Type B pancreatic cell (in vitro differentiated cells): ENCODE measurements at places on chromosomes 7 and 10.

GRCh38 chr10:35058134-35058533 lies 32.0 kb downstream of the CUL2 start:
- H3K27me3 ChIP-seq = no peaks in the 10 kb centered on the region
- H3K4me1 ChIP-seq = no peaks in the 10 kb centered on the region
- H3K36me3 ChIP-seq = peaks cover 23% of the 10 kb centered on the region
- no peak overlapping the region for H3K4me3 ChIP-seq
- no peak overlapping the region for H3K27ac ChIP-seq
- DNase-seq = no peak

DNA sequence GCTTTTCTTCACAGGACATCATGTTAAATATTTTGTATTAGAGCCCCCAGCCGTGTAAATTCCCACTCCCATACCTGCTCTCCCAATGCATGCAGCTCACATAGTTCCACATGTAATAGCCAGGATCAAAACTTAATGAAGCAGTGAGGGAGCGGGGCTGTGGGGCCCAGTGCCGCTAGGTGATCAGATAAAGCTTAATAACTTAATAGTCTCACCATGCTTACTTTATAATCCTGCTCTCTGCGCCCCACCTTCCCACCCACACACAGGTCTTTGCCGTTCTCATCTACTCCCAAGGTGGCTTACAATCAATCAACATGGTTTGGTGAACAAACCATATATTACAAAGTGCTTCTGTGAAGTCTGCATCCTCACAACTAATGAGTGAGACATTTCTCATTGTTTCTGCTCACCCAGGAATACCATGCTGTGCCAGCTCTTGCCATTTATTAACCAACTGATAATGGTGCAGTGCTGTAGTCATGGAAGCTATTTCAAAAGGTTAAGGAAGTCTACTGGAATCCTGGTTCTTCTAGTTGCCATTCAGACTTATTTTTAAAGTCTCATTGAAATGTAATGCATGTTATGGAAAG lies 156.4 kb downstream of the CTTNBP2 start:
- DNase-seq = no peak
- no peaks in the 10 kb centered on the region for H3K27me3 ChIP-seq
- H3K4me1 ChIP-seq = peaks cover 33% of the 10 kb centered on the region
- H3K36me3 ChIP-seq = peaks cover 43% of the 10 kb centered on the region

GRCh38 chr10:33461295-33461640 lies 126.8 kb upstream of the NRP1 start:
- peaks cover 7% of the 10 kb centered on the region for H3K4me1 ChIP-seq
- no peaks in the 10 kb centered on the region for H3K36me3 ChIP-seq
- H3K4me3 ChIP-seq = no peak overlapping the region
- DNase-seq = no peak
- no peaks in the 10 kb centered on the region for H3K27me3 ChIP-seq

DNA sequence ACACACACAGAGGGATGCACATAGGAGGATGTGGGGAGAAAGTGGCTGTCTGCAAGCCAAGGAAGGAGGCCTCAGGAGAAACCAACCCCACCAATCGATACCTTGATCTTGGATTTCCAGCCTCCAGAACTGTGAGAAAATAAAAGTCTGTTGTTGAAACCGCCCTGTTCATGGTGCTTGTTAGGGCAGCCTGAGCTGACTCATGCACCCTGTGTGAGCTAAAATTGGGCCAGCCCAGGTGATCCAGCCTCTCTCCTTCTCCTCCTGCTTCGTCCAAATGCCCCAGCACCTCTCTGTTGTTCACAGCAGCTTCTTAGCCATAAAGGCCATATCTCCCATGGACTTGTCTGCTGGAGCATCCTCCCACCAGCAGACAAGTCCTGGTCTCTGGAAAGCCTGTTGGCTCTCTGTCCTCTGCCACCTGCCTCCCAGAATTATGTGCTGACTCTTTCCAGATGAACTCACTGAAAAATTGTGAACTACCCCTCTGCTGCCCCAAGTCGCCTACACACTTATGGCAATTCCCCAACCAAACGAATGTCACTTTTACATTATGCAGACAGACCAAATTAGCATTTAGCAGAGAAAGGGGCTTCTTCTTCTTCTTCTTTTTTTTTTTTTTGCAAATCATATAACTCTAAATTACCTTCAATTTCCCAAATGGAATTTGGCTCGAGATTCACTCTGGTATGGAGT lies 30.2 kb upstream of the CARD11 start:
- no peak overlapping the region for H3K4me3 ChIP-seq
- H3K27me3 ChIP-seq = peaks cover 15% of the 10 kb centered on the region
- H3K27ac ChIP-seq = no peak overlapping the region
- DNase-seq = no peak

GRCh38 chr7:50640779-50641178 lies 75.6 kb upstream of the DDC start:
- DNase-seq = no peak
- no peaks in the 10 kb centered on the region for H3K27me3 ChIP-seq
- no peak overlapping the region for H3K27ac ChIP-seq
- H3K4me3 ChIP-seq = no peak overlapping the region
- H3K4me1 ChIP-seq = peaks cover 11% of the 10 kb centered on the region

DNA sequence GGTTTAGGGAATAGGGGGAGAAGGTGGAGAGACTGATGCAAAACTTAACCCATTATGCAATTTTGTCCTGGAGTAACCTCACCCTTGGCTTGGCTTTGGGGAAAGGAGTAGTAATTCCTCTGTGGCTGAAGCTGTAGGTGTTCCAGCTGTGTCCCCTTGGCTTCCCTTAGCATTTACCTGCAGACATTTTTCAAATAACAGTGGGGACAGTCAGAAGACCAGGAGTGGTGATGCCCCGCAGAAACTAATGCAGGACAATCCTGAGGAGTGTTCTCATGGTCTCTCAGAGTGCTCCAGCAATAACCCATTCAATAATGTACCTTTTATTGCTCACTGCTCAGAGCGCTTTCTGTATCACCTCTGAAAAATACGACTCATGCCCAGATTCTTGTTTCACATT lies 282.1 kb downstream of the ZEB1 start:
- no peak overlapping the region for H3K27ac ChIP-seq
- H3K27me3 ChIP-seq = peaks cover 12% of the 10 kb centered on the region
- no peak overlapping the region for H3K4me3 ChIP-seq
- H3K36me3 ChIP-seq = no peaks in the 10 kb centered on the region
- no peak for DNase-seq
- H3K4me1 ChIP-seq = peaks cover 5% of the 10 kb centered on the region

DNA sequence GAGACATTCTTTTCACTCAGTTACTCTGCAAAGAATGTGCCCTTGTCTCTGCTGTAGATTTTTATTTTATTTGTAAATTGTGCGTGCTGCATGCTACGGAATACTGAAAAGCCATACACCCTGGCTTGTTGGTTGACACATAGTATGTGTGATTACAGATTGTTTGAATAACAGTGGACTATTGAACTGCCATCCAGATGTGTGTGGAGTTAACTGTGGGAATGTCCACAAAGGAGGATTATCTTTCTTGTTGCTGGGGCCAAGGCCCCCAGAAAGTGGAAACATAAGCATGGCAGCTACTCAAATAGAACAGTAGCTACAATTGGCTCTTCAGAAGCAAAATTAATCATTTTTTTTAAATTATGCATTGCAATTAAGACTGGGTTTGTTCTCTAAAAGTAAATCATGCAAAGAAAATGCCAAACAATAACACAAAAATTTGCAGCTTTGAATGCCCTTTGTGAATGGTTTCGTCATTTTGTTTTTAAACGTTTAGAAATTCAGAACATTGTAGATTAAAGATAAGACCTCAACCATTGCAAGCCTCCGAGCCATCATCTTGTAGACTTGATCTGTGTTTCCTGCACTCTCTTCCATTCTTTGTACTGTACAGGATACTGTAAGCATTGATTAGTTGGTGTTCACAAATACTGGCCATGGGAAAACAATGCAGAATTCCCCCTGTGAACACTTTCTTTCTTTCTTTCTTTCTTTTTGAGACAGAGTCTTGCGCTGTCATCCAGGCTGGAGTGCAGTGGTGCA lies 210.3 kb upstream of the TCF7L2 start:
- no peak overlapping the region for H3K4me3 ChIP-seq
- no peak overlapping the region for H3K27ac ChIP-seq
- H3K36me3 ChIP-seq = peaks cover 2% of the 10 kb centered on the region
- DNase-seq = no peak
- H3K4me1 ChIP-seq = peaks cover 48% of the 10 kb centered on the region
- no peaks in the 10 kb centered on the region for H3K27me3 ChIP-seq

DNA sequence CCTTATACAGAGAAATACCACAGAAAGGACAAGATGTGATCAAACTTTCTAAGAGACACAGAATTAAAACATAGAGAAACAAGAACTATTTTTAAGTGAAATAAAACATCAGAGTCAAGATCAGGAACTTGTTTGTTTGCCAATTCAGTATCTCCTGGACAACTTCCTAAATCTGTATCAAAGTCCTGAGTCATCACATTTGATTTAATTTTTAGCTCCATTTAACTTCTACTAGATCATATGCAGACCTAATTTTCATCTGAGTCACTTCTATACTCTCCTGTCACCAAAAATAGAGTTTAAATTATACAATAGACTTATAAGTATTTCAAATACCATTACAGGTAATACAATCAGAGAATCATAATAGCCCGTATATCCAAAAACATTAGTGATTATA lies 268.1 kb downstream of the PRKG1 start:
- H3K27me3 ChIP-seq = no peaks in the 10 kb centered on the region
- no peak overlapping the region for H3K4me3 ChIP-seq
- H3K27ac ChIP-seq = no peak overlapping the region
- H3K36me3 ChIP-seq = no peaks in the 10 kb centered on the region

- H3K27me3 ChIP-seq = no peaks in the 10 kb centered on the region
- H3K36me3 ChIP-seq = no peaks in the 10 kb centered on the region
- DNase-seq = no peak
Measured at GRCh38 chr7:111138586-111138985, 47.7 kb downstream of the LRRN3 start.

DNA sequence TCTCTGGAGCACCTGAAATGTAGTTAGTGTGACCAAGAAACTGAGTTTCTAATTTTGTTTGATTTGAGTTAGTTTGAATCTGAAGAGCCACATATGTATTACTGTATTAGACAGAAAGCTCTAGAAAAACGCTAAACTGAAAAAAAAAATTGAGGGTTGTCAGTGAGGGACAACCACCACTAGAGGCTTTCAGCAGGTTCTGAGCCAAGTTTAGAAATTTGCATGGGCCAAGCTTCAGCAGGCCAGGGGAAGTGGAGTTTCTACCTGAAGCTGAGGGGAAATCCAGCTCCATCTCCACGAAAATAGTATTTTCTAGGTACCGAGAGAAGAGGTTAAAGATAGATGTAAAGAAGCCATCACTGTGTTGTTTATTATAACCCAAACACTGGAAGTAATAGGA lies 77.9 kb upstream of the PLXNA4 start:
- H3K4me3 ChIP-seq = no peak overlapping the region
- no peaks in the 10 kb centered on the region for H3K36me3 ChIP-seq
- peaks cover 23% of the 10 kb centered on the region for H3K27me3 ChIP-seq
- peaks cover 10% of the 10 kb centered on the region for H3K4me1 ChIP-seq
- no peak for DNase-seq
- no peak overlapping the region for H3K27ac ChIP-seq

DNA sequence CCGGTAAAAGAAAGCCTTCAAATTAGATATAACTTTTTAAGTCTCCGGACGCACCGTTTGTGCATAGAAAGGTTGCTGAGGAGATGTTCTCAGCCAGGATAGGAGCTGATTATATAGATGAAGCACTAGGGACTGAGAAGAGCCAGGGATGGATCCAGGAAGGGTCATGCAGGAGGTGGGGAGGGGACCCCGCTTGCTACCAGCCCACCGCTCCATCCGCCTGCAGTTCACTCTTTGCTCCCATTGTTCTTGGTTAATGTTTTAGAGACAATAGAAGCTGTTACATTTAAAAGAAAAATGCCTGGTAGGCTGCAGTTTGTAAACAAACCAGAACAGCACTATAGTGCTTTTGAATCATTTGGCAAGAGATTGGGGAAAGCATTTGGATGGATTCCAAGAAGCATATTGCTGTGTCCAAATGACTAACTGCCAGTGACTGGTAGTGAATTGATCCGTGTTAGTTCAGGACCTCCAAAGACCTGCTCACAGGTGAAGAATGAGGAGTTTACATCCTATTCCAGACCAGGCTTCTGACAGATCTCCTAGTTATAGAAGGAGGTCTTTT lies 175.9 kb upstream of the TAC1 start:
- no peak for DNase-seq
- H3K4me3 ChIP-seq = no peak overlapping the region
- H3K4me1 ChIP-seq = no peaks in the 10 kb centered on the region
- H3K27ac ChIP-seq = no peak overlapping the region
- peaks cover 4% of the 10 kb centered on the region for H3K27me3 ChIP-seq
- H3K36me3 ChIP-seq = no peaks in the 10 kb centered on the region

DNA sequence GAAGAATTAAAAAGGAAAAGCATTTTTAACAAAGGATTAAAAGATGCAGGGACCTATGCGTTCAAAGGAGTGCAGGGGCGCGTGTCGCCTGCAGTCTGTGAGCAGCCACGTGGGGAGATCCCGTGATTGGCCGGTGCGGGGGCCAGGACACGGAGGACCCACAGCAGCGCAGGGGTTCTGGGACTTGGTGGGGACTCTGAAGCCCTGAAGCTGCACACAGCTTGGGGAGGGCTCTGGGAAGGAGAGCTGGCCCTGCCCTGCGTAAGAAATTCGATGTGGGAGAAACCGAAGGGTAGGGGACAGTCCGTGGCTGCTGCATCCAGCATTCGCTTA lies 268.1 kb downstream of the KLF6 start:
- no peaks in the 10 kb centered on the region for H3K36me3 ChIP-seq
- peaks cover 11% of the 10 kb centered on the region for H3K4me1 ChIP-seq

DNA sequence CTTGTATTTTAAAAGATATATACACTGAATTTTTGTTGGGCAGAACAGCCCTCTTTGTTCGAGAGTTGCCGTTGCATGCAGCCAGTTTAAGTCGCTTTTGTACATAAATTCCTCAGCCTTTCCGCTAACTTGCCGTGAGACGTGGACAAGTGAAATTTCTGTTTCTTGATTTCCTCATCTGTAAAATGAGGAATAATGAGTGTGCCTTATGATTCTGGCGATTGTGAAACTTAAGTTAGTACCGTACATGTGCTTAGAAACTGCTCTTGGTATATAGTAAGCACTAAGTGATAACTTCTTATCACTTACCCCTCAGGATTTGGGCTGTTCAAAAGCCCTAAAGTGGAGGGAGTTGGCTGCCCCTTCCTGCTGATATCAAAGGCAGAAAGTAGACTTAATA lies 1.4 kb downstream of the CCNJ start:
- no peak for DNase-seq
- H3K36me3 ChIP-seq = peaks cover 34% of the 10 kb centered on the region
- peak overlapping the region; percentile 94 for H3K4me3 ChIP-seq
- peaks cover 36% of the 10 kb centered on the region for H3K4me1 ChIP-seq
- no peaks in the 10 kb centered on the region for H3K27me3 ChIP-seq
- peak overlapping the region; percentile 90 for H3K27ac ChIP-seq
